ENCODE measurements at places on chromosomes 11 and 22.

GRCh38 chr11:119145551-119145950, 3.3 kb upstream of the ABCG4 start:
- no peak for DNase-seq

DNA sequence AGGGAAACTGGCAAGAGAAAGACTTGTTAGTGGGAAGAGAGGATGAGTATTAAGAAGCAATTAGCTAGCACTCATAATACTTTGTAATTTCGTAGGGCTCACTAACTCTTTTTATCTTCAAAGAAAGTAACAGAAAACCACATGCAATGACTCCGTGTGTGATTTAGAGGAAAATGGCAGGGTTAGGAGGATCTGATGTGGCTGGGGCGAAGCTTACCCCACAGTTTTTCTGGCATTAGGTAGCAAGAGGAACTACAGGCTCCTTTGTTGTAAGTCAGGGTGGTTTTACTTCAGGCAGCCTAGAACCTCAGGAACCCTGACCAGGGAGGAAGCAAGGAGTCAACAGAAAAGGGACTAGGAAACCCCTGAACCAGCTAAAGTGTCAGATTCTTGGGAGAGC, 89.7 kb downstream of the SPON1 start:
- no peak for DNase-seq

GRCh38 chr22:28299309-28299708, 380.3 kb upstream of the PITPNB start:
- DNase-seq = no peak

- no peak for DNase-seq
Measured at GRCh38 chr11:17742019-17742418, 7.4 kb downstream of the KCNC1 start.

DNA sequence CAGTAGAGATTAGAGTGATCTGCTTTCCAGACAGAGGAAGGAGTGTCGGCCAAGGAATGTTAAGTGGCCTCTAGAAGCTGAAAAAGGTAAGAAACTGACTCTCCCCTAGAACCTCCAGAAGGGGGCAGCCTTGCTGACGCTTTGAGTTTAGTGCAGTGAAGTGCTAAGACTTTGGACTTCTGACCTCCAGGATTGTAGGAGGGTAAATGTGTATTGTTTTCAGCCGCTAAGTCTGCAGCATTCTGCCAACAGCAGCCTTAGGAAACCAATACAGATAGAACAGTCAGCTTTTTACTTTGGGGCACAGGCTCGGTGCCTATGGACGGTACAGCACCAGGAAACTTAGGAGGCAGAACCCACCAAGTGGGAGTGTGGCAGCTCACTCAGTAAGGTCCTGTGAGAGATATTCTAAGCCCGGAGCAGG, 3.6 kb upstream of the TBC1D22A start:
- peak; percentile 77 for DNase-seq

GRCh38 chr11:114924042-114924441, 245.7 kb downstream of the NXPE2 start:
- DNase-seq = peak; percentile 30

Data from DMS53 (cell line).